ENCODE measurements at places on chromosomes 11 and 22.

- no peak for DNase-seq
Measured at GRCh38 chr11:67118181-67118766, 789 bp upstream of the KDM2A start.

- no peak for DNase-seq
Measured at GRCh38 chr11:15967966-15968365, 388.4 kb downstream of the SOX6 start.

DNA sequence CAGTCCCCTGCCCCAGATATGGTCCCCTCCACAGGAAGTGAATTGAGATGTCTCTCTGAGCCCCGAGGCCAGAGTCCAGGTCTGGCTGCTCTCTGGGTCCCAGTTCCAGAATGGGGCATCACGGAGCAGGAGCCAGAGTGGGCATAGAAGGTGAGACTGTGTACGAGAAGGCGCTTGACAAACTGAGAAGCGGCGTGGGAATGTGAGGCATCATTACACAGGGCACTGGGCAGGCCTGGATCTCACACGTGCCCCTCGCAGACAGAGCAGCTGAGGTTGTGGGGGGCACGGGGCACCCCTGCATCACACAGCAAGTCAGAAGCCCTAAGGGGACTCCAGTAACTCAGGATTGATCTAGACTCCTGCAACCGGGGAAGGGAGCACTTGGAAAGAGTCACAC, 9.2 kb downstream of the STARD10 start:
- DNase-seq = no peak

DNA sequence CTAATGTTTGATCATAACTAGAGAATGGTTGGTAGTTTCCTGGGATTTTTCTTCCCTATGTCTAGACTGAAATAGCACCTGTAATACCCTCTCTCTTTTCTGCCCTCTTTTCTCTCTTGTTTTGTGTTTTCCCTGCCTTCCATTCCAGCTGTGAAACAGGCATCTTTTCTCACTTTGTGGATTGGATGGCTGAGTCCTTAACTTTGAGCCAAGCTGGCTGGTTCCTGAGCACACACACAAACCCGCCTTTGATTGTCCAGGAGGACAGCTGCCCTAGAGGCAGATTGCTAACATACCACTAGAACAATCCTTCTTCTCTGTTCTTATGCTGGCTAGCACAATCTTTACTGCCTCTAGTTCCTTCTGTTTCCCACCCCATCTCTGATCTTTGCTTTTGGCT, 17.7 kb downstream of the CTNND1 start:
- DNase-seq = peak; percentile 69

- DNase-seq = no peak
Measured at GRCh38 chr11:73152861-73153483, 10.9 kb upstream of the FCHSD2 start.
